ENCODE measurements at places on chromosomes 6 and 20.

DNA sequence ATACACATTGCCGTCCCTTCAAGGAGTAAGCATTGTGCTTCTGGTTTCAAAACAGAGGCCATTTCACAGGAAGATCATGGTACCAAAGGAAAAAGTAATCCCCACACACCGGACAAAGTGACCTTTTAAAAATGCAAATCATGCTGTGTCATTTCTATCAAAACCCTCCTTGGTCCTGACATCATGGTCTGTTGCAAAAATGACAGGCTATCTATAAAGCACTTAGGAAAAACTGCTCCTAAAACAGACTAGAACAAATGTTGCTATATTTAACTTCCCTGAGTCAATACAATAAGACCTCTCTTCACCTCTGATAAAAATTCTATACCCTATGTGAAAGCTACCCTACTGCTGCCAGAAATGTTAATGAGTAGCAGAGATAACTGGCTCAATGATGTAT lies 353.6 kb upstream of the RUNX2 start:
- no peak for DNase-seq

DNA sequence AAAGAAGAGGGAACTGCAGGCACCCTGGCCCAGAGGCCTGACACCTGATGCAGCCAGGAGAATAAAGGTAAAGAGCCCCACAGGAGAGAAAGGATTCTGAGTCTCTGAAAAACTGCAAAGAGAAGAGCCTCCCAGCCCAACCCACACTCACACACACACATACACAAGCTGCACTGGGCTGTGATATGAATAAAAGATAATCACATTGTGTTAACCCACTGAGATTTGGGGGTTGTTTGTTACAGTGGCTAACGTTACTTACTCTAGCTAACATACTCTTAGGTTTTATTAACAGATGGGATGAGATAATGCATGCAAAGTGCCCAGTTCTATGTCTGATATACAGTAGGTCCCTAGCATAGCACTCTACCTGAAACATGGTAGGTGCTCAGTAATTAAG lies 554.4 kb downstream of the CD83 start:
- no peak for DNase-seq

GRCh38 chr6:159978291-159979135 lies 9.6 kb downstream of the IGF2R start:
- no peak for DNase-seq

DNA sequence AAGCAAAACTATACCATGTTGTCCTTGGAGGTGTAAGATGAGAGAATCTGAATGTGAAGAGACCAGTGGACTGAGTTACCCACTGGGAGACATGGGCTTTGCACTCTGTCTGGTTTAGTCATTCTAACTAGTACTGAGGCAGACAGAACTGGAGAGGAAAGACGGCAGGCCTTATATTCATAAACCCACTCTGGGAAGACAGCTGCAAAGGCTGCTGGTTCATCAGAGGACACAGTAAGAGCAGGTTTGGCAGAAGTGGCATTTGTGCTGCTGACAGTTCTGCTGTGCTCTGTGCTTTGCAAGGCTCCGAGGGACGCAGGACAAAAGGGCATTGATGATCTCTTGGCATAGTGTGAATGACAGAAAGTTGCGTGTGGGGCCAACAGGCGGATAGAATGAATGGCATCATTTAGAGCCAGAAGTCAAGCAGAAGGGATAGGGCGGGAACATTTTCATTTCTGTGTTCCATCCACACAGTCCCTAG lies 142.3 kb upstream of the TENT5A start:
- DNase-seq = no peak

DNA sequence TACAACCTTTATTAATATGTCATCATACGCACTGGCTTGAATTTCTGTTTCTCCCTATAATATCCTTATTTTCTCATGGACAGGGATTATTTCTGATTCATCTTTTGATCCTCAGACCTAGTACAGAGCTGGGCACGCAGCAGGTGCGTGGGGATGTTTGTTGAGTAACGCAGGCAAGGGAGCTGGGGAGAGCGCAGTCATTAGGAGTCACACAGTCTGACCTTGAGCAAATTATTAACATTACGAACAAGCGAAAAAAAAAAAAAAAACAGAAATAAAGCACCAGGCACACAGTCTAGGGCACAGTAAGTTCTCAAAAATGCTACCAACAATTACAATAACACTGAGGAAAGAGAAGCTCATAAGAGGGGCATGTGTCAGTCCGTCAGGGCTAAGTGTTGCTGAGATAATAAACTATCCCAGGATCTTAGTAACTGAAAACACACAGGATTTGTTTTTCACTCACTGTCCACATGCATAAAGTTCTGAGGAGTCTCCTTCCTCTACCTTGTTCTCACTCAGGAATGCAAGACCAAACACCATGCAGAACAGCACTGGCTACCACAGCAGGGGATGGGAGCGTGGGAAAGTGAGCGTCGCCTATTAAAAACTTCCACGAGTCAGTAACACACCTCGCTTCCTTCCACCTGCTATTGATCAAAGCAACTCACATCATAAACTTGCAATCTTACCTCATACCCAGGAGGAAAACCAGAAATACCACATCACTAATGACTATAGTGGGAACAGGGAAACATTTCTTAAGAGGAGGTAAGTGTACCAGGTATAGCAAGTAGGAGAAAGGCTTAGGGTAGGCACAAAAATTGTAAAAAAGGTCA lies 56.9 kb downstream of the PDE10A start:
- no peak for DNase-seq

DNA sequence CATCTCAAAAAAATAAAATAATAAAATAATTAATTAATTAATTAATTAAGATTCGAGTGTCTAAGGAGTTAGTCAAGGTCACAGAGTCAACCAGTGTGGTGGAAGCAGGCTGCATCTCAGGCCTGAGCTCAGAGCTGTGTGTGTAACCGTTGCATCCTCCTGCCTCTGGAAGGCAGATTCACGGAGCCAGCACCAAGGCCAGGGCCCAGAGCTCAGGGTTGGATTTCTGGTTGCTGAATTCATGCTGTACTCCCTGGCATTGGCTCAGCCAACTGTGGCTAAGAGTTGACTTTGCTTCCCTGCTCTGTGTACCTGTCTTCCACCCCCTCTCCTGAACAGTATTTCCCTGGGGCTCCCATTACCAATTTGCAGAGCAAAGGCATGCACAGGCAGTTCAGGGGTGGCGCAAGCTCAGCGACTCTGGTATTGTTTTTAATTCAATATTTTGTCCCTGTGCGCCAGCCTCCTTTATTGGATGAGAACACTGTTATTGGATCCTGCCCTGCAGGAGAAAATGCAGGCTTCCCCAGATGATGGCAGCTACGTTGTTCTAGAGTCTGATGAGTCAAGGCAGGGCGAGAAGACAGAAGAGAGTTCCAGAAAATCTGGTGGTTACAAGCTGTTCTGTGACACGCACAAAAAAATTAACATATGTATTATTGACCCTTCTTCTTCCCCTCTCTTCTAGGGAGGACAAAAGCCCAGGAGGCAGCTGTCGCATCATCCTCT lies 12.3 kb upstream of the CTNNBL1 start:
- no peak for DNase-seq

Measured in stromal cell of bone marrow (primary cell).